Stimulated activated CD8-positive, alpha-beta memory T cell treated with anti-CD3 and anti-CD28 coated beads, Interleukin-4, amount 100 ng/mL, for 1 hour (primary cell): ENCODE measurements at places on chromosomes 7 and 10.

DNA sequence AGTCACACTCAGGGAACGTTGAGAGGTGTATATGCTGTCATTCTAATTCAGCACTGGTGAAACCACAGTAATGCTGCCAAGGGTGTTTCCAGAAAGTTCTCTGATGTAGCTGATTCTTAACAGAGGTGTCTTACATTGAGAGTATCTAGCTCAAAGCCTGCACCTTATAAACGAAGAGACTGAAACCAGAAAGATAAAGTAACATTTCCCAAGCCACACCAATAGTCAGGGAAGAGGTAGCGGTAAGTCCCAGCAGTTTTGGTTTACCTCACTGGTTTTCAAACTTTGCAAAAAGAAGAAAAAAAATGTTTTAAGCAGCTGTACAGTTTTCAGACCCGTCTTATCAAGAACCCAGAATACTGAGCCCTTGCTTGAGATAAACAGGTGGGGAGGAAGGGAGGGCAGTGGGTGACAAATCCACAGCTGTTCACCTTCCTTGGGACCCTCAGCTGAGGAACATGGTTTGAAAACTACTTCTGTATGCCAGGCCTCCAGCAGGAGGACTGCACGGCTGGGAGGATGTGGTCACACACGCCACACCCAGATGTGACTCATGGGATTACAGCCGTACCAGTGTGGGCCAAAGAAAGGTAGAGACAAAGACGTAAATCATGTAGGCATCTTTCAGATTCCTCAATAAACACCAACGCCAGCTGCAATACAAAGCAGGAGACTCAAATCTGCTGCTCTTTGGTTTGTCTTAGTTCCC lies 63.9 kb upstream of the GSDME start:
- peak; percentile 56 for DNase-seq

- DNase-seq: no peak
These were observed 140.8 kb upstream of the GRB10 start for GRCh38 chr7:50923476-50923875.

DNA sequence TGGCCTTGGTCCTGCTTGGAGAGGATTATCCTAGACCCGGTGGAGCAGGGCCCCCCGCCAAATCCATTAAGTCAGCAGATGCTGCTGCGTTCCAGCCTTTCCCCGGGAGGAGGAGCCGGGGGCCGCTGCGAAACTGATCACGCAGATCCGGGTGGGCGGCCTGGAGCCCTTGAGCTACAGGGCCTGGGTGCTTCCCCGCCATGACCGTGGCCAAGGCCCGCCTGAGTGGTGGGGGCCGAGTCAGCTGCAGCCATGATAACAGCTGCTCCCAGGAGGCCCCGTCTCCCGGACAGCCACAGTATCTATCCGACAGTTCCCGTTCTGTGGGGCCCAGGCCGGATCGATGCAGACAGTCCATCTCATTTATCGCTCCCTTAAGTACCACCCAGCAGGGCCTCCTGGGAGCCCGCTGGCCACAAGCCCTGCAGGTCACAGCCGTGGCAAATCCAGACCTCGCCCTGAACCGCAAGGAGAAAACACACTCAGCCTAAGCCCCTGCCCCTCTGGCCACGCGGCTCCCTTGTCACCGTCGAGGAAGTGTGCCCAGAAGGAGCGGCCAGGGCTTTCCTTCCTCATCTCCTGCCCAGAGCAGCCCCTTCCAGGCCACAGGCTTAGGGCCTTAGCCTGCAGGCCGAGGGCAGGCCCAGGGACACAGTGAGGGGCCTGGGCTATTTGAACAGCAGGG lies 34.4 kb upstream of the SLC29A4 start:
- DNase-seq: no peak

- no peak for DNase-seq
These were observed 561 bp downstream of the SHTN1 start for GRCh38 chr10:117004227-117005025.

DNA sequence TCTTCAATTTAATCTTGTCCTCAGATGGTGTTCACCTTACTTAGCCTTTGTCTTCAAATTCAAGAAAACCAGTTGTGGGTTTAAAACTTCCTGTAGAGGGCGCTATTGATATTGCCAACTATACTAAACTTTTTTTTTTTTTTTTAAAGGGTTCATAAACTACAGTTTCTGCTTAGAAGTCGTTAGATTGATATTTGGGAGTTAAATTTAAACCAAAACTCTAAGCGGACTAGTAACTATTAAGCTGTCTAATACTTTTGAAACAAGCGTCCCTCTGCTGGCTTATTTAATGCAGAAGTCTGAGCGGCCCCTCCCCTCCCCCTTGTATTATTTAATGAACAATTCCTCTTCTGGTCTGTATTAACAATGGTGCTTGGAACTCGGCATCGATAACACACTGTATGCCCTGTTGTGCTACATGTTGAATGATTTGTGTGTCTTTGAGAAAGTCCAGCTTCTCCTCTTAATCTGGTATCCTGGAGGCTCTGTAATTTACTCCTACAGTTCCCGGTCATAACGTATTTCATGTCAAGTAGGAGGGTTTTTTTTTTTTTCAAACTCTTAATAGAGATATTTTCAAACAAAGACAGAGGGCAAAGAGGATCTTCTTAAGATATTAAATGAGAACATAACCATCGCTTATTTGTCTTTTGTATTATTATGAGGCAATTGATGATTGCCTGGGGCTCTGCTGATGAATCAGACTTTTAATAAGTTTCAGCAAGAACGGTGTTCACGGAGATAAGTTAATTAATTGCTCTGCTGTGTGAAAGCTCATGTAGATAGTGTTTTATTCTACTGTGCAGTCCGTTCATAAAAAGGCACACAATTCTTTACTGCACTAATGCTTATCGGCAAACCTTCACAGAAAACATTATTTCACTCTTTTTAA lies 22.6 kb upstream of the CREB5 start:
- no peak for DNase-seq

GRCh38 chr7:18384491-18385143 lies 110.9 kb upstream of the HDAC9 start:
- no peak for DNase-seq

DNA sequence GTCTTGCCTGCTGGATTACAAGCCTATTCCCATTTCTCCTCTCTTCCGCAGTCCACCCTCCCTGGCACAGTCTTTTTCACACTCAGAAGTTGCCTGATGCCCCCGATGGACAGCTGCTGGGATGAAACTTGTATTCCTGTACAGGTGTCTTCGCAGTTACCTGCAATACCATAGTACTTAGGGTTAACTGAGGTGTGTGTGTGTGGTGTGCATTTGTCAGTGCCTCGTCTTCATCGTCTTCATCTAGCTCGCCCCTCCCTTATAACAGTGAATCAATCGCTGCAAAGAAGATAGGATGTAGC lies 11.0 kb downstream of the NXPH1 start:
- DNase-seq: no peak

DNA sequence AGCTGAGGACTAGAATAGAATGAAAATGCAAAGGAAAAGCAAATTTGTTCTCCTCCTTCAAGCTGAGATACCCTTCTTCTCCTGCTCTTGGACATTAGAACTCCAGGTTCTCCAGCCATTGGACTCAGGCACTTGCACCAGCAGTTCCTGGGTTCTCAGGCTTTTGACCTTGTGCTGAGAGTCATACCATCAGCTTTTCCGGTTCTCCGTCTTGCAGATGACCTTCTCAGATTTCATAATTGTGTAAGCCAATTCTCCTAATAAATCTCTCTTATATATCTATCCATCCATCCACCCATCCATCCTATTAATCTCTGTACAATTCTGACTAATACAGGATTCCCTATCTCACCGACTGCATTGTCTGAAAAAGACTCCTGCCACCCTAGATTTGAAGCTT lies 108.3 kb downstream of the AHR start:
- no peak for DNase-seq

- no peak for DNase-seq
These were observed 85.9 kb downstream of the COBL start for GRCh38 chr7:51230723-51231122.

DNA sequence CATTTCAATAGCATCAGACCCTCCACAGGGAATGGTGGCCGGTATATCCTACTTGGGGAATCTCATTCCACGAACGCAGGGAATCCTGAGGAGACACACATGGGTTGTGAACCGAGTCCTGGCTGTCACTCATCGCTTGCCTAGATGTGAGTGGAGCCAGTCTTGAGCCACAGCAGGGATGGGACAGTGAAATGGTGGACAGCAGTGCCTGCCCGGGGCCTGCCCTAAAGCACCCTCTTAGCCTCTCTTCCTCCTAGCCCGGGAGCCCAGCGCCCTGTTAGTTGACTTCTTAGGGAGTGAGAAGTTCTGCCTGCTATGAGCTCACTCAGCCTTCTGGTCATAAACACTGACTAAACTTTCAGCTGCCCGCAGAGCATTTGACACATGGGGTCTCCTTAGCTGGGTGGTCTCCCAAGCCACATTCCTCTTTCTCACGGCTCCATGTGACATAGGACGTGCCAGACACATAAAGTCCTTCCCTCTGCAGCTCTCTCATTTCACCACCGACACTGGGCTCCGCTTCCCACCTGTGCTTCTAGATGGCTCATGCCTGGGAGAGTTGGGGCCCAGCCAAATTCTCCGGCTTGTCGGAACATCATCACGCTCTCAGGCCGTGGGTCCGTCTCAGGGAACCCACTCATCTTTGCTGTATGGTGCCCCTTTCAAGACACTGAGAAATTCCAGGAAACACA lies 60.9 kb downstream of the TCERG1L start:
- DNase-seq: no peak

DNA sequence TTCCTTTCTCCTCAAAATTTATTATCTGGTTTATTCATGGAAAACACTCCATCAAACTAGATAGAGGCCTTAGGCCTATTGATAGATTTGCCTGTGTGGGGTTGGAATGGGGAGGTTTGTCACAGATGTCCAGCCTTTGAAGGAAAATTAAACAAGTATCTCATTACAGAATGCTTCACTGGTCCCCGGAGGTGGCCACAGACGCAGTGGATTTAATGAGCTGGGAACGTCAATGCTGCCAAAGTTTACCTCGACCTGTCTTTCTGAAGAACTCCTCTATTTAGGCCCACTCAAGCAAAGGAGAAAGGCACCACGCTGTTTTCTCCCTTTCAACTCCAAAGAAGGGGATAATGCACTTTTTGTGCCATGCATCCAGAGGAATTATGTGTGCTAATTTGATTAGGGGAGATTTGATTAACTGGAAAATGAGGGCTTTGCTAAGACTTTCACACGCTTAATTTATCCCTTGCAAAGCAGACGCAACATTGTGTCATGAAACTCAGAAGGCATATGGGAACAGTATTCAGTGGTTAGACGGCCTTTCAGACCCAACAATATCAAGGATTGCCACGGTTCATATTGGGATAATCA lies 558.8 kb upstream of the GALNT17 start:
- DNase-seq: no peak

DNA sequence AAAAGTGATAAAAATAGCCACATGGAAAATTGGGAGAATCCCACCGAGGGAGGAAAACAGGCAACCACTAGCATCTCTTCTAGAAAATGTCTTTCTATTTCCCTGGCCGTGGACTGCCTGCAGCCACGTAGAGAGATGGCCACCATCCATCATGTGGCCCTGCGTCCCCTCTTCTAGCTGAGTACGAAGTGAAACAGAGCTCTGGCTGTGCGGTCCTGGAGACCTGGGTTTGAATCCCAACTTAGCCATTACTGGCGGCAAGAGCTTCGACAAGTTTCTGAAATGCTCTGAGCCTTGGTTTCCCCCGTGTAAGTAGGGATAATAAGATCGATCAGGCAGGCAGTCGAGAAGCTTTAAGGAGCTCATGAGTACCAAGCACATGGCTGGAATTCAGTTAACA lies 32.9 kb downstream of the ZCCHC24 start:
- DNase-seq: no peak

GRCh38 chr10:104779701-104780100 lies 138.6 kb downstream of the SORCS3 start:
- no peak for DNase-seq

DNA sequence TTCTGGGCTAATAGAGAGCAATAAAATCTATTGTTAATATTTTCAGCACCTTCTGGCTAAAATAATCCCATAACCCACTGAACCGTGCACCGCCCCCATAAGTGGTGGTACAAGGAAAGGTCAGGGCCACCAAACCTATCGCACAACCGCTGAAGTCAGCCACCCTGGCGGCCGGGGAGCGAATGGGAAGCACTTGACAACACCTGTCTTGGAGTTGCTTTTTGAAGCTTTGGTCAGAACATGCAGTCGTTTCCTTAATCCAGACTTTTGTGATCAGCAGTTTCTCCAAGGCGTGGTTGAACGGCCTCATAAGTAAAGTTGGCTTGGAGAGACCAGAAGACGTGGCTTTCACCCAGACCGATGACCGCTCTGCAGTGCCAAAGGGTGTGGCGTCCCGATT lies 97.4 kb downstream of the DNAJB6 start:
- DNase-seq: no peak

DNA sequence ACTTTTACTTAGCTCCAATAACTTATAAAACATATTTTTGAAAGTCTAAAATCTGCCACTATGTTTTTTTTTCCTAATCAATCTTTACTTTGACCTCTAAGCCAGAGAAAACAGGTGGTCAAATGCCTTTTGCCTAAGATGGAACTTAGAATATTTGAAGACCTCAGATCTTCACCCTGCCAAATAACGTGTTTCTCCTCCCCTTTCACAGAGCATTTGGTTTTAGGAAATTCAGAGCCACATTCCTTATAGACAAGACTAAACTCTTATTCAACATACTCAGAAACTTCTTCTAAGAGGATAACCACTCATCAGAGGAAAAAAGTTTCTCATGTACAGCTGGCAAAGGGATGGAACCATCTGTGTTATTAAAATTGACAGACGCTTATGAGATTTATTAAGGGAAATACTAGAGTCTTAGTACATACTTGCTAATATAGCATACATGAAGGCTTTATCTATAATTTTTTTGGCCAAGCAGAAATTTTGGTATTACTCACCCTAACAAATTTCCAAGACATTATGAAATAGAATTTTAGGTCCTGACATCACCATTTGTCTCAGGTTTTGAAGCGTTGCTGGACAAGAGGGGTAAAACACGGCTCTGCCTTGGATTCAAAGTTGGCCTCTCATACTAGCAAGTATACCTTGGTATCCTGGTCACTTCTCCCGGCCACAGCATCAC lies 2.6 kb upstream of the EGFR start:
- DNase-seq: no peak
